NCI-H82 (cell line): ENCODE measurements at places on chromosomes 16 and 17.

GRCh38 chr17:76441686-76442340, 11.1 kb downstream of the UBE2O start:
- DNase-seq = no peak

GRCh38 chr17:63290351-63290750, 155.8 kb downstream of the CYB561 start:
- no peak for DNase-seq

- DNase-seq = no peak
Observed at GRCh38 chr16:82583422-82583821, 43.3 kb upstream of the CDH13 start.

DNA sequence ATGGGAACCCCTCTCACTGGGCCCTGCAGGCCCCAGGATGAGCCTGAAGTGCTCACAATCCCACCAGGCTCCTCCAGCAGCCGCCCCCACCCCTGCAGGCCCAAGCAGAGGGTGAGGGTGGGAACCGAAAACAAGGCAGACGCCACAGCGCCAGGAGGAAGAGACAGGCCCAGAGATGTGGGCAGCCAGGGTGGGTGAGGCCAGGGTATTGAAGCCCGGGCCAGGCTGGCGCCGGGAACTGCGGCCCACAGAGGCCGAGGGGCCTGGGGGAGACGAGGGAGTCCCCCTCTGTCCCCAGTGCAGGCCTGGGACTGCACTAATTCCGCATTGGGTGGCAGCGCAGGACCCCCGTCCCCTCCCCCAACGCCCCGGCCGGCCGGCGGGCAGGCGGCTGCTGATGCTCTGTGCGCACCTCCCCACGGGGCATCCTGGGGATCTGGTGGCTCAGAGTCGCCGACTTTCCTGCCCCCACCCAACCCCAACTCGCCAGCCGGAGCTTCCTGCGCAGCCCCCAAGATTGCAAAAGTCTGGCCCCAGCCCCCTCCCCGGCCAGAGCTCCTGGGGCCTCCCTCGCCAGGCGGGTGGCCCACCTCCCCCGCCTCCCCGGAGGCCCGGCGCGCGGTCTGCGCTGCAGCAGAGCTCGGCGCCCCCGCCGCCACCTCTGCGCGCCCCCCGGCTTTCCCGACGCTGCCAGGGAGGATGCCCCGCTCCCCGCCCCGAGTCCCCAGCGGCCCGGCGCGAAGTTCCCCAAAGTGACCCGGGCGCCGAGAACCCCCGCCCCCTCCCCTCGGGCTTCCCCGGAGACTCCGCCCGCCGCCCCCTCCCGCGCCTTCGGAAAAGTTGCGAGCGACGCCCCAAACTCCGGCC, 107.8 kb downstream of the ENGASE start:
- no peak for DNase-seq

DNA sequence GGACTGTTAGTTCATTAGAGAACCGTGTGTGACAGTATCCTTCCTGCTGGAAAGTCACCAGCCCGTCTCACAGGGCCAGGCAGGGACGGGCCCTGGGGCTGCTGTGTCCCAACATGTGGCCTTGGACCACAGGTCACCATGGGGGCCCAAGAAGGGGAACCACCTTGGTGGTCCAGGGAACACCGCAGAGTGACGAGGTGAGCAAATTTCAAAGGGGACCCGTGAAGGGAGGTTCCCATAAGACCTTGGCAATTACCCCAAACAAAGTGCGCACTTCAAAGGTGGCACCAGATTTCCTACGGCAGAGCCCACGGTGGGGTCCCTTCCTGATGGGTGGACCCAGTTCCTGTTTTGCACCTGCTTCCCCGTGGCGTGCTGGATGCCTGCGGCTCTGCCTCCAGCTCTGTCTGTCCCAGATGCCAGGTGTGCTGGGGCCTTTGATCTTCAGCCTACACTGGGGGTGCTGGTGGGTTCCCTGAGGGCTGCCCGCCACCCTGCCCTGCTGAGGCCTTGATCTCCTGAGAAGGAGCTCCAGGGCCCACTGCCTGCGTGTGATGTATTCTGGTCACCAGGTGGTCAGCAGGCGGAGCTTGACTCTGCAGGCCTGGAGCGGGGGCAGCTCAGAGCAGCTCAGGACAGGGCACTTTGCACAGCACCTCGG, 27.0 kb downstream of the SLC7A5 start:
- DNase-seq = no peak

DNA sequence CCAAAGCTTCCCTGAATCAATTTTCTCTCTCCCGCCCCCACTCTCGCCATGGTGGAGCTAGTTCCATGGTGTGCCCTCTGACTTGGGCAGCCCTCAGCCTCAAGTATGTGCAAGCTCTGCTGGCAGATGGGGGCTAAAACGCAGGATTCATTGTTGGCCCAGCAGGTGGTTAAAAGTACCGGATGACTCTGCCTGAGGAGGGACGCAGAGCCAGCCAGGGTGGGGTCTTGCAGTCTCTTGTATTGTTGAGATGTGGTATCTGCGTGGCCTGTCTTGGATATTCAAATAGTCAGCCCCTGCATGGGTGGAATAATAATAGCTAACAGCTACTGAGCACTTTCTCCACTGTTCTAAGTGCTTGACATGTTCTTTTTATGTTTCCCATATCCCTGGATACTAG, 36.7 kb upstream of the CPNE2 start:
- DNase-seq = no peak

GRCh38 chr16:24537474-24538337, 1.7 kb upstream of the RBBP6 start:
- DNase-seq = no peak

GRCh38 chr17:78130437-78131101, at the start of gene TMC8:
TMC8 (plus strand) TSS chr17:78130771; CDS start chr17:78131589, 818 bp downstream.
- no peak for DNase-seq

- DNase-seq = no peak
Observed at GRCh38 chr16:54519161-54519695, 232.6 kb upstream of the IRX3 start.

DNA sequence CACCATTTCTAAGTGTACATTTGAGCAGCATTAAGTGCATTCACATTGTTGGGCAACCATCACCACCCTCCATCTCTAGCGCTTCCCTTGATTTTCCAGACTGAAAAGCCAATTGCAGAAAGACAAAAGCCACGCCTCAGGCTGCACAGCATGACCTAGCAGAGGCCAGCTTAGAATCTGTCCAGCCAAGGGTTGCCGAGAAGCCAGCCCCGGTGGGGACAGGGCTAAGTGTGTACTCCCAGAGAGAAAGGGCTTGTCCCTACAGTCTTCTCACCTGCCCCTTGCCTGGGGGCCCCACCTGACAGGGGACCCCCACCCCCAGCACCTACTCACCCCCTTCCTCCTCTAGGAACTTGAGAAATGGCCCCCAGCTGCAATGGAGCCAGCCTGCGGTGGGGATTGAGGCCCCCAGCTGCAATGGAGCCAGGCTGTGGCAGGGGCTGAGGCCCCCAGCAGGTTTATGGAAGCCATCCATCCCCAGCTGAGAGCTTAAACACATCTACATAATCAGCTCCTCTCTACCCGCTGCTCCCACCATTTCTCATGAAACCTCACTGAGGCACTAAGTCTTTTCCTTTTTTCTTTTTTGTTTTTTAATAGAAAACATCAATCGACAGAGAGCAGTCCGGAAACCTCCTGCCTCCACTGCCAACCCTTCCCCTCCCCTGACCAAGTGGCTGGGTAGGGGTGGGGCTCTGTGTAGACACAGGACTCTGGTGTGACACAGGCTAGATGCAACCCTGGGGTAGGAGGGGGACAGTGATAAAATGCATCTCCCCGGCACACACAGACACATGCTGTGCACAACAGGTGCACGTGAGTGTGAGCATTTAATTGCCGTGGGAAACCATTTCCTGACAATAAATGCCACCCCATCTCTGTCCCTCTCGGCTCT, 77.9 kb downstream of the CCT6B start:
- DNase-seq = peak; percentile 43

DNA sequence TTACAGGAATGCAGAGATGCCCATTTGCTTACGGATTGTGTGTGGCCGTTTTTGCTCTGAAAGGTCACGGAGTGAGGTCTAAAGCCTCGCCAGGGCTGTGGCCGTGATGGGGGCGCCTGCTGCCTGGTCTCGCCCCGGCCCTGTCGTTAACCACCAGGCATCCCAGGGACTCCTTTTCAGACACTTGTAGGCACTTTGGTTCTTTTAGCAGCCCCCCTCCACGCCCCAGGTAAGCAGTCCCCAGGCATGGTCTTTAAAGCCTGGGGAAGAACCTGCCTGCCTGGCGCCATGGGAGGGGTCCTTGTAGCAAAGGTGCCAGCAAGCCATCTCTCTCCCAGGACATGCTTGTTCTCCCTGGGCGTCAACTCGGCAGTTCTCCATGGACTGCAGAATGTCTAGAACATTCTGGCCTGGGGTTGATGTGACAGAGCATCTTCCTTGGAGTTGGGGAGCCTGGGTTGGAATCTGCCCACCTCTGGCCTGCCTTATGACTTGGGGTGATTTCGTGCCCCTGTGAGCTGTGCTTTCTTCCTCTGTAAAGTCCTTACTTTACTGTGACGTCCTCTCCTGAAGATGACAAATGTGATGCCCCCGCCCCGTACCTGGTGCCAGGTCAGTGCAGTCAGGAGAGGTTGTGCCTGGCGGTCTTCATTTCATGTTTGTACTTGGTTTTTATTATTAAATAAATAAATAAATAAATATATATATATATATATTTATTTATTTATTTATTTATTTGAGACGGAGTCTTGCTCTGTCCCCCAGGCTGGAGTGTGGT, 5.4 kb downstream of the KCTD5 start:
- DNase-seq = no peak

- DNase-seq = no peak
Observed at GRCh38 chr17:58580671-58581070, 66.2 kb upstream of the MTMR4 start.

DNA sequence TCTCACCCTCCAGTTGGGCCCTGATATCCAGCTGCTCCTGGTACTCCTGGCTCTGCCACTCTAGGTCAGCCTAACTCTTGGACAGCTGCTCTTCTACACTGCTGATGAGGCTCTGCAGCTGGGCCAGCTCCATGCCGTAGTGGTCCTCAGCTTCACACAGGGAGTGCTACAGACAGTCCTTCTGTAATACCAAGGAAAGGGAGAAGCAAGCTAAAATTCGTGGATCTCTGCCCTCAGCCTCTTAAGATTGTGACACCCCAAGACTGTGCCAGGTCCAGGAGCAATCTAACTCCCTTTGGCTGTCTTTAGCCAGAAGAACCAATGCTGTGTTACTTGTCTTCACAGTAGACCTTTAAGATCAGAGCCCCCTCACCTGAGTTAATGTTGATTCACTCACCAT, 7.7 kb upstream of the KRT38 start:
- no peak for DNase-seq

DNA sequence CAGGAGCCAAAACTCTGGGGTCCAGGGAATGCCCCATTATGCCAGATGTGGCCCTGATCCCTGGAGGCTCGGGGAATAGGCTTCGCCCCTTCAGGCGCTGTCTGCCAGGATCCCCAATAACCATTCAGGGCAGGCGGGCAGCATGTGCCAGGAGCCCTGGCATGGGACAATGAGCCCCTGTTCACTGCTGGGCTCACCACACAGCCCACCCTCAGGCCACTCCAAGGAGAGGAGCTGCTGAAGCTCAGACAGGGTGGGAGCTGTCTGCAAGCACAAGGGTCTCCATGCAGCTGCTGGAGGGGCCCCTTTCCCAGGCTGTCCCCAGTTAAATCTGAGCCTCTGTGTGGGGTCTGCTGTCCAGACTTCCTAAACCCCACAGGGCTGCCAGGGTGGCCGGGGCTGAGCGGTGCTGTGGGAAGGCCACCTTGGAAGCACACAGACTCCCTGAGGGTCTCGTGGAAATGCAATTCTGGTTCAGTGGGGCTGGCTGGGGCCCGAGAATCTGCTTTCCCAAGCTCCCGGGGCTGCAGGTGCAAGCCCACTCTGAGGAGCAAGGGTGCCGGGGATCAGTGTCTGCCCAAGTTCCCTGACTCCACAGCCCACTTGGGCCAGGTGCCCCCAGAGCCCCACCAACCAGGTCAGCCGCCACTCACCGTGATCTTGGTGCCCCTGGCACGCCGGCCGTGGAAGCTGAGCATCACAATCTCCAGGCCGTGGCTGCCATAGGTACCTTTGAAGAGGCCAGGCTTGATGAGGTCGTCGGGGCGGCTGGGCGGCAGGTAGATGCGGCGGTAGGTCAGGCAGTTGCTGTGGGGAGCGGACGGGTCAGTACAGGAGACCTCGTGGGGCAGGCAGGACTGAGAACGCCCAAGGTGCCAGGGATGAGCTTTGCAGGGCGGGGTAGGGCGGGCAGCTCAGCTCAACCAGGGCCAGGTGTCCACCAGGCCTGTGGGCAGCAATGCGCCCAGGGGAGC, 17.7 kb upstream of the C16orf95 start:
- DNase-seq = no peak

DNA sequence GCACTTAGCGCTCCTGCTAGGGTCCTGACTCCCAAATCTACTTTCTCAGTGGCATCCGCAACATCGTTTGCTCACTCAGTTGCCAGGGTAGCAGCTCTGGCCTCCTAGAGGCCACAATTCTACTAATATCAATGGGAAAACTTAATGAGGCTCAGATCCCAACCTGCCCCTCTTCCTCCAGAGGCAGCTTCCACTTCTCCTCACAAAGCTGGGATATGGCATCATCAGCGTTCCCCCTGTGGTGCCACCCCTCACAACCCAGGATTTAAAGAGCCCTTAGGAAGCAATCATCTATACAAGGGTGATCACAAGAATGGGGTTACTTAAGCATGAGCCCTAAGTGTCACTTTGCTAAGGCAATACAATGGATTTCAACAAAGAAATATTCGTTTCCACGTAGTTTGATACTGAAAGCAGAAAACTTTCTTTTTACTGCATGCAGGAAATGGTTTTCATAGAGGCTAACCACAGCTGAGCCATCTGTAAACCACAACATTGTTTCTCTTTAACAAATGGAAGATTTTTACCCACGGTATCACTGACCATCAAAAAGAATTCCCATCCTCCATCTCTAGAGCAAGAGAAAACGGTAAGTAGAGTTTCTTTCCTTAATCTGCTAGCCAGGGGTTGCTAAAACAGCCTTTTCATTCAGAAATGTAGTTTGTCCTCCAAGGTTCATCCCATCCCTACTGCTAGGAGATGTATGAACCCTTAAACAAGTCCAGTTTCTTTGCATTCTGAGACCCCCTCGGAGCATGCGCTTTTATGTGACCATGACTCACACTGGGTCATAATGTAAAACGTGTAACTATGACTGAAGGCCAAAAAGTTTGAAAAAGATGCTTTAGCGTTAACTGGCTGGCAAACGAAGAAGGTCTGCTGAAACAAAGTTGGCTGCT, 68.3 kb upstream of the BCAR1 start:
- DNase-seq = no peak

GRCh38 chr17:16007439-16007838, 7.8 kb downstream of the TTC19 start:
- DNase-seq = no peak
